Caco-2 (cell line): ENCODE measurements at places on chromosomes 1 and 21.

- no peak for DNase-seq
Observed at GRCh38 chr1:176119549-176119948, 87.5 kb downstream of the COP1 start.

DNA sequence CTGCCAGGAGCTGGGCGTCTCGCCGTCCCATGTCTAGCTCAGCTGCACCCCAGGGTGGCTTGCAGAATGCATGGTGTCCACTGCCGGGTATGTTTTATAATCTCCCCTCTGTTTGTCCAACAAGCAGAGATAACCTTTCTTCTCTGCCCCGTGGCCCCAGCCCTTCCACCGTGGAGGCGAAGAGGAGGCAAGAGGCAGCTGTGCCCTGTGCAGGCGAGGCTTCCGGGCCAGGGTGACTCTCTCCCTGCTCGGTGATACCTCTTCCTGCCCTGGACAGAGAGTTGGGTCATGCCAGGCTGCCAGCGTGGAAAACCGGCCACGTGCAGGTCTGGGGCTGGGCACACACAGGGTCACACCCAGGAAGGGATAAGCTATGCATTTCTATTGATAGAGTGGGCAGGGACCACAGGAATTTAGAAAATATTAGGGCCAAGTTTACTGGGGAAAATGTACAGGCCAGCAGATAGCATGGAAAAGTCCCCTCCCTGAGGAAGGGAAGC lies at the start of gene TFF2:
TFF2 (minus strand) TSS at position 68 of the 500 bp plus-strand sequence; CDS start at position 31, 37 bp downstream.
- peak; percentile 63 for DNase-seq

DNA sequence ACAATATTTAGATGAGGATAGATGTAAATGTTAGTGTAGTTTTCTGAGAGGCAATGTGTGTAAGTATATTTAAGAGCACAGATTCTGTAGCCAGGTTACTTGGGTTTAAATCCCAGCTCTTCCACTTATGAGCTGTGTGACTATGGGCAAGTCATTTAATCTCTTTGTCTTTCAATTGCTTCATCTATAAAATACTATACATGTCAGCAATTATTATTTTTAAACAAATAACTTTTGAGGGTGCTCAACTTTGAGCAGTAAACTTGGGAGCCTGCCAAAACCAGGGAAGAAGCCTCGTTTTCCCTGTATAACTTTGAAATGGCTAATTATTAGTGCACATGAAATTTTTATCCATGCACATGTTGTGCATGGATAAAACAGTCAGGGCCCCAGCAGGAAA lies 222.8 kb downstream of the FOXD2 start:
- DNase-seq = no peak

DNA sequence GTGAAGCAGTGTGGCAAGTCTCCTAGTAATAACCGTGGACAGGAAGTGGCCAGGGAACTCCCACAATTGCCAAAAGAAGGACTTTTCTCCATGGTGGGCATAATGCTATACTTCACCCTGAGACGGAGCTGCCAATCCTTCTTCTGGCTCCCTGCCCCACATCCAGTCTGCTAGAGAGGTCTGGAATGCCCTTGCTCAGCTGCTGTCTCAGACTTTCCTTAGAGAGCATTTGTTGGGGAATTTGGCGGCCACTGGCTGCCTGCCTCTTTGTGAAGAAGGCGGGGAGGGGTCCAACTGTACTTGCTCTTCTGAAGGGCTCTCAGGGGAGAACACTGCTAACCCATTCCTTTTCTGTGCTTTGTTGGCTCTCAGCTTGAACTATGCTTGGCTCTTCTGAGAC lies 123.7 kb upstream of the EDN2 start:
- DNase-seq = no peak

DNA sequence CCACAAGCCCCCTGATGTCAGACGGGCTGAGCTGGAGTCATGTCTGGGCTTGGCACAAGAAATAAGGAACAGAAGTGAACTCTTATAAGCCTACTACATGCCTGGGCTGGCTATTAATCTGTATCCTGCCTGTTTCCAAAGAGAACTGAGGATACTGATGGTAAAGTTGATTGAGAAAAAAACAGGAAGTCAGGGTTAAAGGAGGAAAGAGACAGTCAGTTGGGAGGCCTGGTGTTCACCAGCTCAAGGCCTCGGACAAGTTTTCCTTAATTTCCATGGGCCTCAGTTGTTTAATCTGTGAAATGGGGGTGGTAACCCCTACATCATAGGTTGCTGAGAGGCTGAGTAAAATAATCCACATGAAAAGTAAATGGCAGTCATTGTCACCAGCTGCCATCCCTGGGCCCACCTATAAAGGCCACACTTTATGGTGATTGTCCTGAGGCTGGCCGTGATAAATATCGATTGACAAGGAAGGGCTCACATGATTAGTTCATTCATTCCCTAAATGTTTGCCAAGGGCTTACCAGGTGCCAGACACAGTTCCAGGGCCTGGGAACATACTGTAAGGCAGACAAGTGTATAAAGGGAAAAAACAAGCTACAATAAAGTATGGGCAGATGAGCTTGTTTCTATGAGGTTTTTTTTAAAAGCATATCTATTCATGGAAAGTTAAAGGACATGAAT lies 2.8 kb downstream of the ALDH4A1 start:
- DNase-seq = no peak

- DNase-seq = no peak
Observed at GRCh38 chr1:89276690-89277089, 4.0 kb upstream of the GBP5 start.

DNA sequence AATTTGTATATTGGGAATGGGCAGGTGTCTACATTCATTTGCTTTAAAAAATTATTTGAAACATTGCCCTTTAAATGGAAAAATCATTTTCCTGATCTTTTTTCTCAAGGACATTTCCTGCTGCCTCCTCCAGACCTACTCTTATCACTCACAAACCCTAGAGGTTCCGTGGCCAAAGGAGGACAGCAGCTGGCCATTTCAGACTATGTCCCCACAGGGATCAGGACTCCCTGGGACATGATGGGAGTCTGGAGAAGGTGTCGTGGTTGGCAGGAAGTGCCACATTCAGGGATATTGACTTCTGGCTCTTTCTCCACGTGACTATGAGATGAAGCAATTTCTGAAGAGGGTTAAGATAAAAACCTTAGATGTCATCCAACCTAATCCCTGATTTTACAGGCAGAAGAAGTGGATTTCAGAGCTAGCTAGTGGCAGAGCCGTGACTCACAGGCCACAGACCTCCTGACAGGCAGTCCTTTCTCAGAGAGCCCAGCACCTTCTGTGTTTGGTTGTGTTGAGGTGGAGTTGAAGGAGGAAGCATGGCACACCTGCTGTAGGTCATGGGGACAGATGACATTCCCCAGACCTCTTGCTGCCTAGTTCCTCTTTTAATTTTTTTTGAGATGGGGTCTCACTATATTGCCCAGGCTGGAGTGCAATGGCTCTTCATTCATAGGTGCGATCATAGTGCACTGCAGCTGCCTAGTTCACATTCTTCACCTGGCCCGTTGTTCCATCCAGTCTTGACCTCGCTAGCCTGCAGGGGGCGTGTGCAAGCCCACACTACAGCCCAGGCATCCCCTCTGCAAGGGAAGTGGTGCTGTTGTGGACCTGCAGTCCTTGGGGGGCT lies 25.5 kb upstream of the IL10 start:
- peak; percentile 29 for DNase-seq

GRCh38 chr21:42737951-42738590 lies 84.7 kb downstream of the PDE9A start:
- no peak for DNase-seq

DNA sequence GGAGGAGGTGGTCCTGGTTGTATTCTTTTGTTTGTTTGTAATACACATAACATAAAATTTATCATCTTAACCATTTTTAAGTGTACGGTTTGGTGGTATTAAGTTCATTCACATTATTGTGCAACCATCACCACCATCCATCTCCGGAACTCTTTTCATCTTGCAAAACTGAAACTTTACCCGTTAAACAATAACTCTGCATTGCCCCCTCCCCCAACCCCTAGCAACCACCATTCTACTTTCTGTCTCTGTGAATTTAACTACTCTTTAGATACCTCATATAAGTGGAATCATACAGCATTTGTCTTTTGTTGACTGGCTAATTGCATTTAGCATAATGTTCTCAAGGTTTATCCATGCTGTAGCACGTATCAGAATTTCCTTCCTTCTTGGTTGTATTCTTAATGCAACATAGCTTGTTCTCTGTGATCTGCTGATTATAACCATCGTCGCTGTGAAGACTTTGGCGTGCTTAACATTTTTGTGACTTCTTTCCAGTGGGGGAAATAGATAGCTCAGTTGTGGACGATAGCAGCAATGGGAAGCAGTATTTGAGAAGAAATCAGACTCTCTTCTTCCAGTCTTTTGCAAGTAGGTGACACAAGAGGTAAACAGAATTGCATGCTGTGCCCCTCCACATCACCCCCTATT lies 117.5 kb upstream of the HOOK1 start:
- DNase-seq = no peak

GRCh38 chr1:83747853-83748482 lies 251.0 kb downstream of the TTLL7 start:
- no peak for DNase-seq

DNA sequence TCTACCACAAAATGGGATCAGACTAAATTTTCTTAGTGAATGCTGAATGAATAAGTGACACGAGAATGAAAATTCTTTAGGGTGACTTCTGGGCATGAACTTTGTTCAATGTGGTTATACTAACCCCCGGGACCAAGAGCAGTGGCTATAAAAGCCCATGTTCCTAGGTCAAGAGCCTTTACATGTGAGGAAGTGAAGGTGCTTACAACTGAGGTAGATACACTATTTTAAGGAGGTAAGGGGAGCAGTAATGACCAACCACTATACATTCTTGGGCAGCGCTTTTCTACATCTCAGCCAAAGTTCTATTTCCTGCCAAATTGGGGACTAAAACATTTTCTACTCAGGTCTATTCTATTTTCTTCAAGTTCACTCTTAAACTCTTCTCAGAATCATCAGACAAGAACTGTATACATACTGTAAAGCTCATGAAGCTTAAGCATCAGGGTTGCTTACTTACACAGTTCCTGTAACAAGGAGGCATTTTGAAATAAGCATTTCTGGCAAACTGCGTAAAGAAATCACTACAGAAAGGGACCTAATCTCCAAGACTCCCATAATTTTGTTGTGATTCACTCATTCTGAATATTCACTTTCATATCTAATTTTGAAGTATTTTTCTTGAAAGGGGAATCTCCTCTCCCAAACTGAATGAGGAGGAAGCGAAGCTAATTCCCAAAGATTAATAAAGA lies 8.5 kb upstream of the ARHGAP29 start:
- DNase-seq = no peak

- DNase-seq = no peak
Observed at GRCh38 chr1:11682287-11682771, 1.4 kb upstream of the MAD2L2 start.

DNA sequence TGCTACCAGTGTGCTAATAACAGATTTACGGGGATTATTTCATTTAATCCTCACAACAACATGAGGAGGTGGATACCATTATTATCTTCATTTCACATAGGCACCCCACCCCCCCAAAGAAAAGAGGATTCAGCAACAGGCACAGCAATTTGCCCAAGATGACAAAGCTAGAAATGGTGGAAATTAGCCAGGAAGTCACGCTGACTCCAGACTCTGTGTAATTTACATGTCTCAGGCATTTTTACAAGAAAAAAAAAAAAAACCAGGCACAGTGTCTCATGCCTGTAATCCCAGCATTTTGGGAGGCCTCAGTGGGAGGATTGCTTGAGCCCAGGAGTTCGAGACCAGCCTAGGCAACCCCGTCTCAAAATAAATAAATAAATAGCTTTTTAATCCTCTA lies 37.5 kb upstream of the PRDM2 start:
- no peak for DNase-seq

- DNase-seq = no peak
Observed at GRCh38 chr1:198125995-198126735, 30.6 kb upstream of the NEK7 start.

- no peak for DNase-seq
Observed at GRCh38 chr1:58905126-58905490, 121.3 kb upstream of the JUN start.

DNA sequence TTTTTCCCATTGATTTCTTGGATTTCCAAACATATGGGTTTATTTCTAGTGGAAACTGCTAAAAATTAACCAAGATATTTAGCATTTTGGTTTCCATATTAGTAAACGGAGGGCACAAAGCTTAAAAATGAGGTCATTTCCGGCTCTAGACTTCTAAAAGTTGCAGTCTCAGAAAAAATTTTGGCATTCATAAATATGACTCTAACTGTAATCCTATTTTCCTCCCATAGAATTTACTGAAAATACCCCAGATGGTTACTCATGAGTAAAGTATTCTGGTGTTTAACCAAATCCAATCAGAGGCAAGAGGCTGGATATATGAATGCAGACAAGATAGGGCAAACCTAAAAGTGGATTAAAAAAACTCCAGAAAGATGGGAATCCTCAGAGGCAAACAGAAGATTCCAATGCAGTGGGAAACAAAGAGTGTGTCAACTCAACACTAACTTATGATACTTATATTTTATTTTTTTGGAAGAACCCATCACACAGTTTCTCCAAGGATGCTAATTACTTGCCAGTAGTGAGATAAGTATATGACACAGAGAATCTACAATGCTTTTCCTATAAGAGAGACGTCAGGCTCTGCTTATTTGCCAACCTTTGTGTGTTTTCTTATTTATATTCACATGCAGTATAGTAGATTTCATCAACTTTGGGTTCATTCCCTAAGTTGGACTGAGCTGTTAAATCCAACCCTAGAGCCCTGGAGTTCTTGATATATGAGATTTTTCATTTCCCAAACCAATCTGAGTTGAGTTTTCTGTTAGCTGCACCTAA lies 90.1 kb upstream of the BCL10 start:
- DNase-seq = no peak

- DNase-seq = no peak
Observed at GRCh38 chr1:55789466-55789865, 574.3 kb upstream of the USP24 start.

GRCh38 chr1:205225901-205226765 lies 1.6 kb upstream of the TMCC2 start:
- DNase-seq = no peak
